SK-N-SH (cell line): ENCODE measurements at places on chromosomes 13 and 19. TPM values are rescaled to one million over a fixed set of nuclear protein-coding genes. Genes with fewer than 3 reads are reported as not detected.

DNA sequence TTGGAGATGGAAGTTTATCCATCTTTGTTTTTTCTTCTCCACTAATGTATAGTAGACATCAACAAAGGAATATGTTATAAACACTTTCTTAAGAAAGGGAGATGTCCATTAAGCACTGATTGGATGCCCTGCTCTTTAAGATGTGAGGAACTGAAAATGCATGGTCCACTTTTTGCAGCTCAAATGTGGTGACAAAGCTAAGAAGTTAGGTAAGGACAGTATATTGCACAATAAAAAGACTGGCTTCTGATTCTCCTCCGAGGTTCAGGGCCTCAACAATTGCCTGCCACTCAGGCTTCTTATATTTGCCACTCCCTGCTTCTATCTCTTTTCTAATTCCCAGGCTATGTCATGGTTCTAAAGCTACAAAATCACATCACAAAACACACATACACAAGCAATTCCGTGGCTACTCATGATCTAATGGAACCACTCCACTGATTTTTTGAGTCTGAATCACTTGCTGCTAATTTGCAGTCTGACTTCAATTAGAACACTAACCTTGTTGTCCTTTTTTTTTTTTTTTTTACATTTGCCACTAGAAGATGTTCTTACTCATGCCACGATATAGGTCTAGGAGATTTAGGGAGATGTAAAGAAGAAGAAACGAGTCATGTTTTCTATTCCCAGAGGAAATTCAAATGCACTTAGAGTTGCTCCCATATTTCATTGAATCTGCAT is 29.6 kb upstream of the TNFSF11 start:
- H3K4me3 ChIP-seq: no peak overlapping the region
- no peaks in the 10 kb centered on the region for H3K4me1 ChIP-seq
- H3K36me3 ChIP-seq: no peaks in the 10 kb centered on the region
- no peak overlapping the region for H3K27ac ChIP-seq

DNA sequence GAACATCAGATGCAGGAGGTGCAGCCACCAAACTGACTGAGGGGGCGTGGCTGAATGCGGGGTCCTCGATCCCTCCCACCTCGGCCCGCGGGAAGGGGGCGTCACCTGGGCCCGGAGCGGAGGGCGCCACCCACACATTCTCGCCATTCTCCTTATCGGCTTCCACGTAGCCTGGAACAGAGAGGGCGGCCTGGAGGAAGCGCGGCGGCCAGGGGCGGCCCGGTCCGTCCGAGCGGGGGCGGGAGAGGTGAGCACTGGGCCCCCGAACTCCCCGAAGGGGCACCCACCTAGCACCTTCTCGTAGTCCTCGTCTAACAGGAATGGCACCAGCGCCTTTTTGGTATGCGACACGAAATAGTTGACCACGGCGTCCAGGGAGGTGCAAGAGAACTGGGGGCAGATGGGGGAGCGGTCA is 11.8 kb downstream of the STAP2 start:
- no peaks in the 10 kb centered on the region for H3K27me3 ChIP-seq
- DNase-seq: peak; percentile 75
- no peaks in the 10 kb centered on the region for H3K36me3 ChIP-seq
- H3K27ac ChIP-seq: peak overlapping the region; percentile 67; the same call in 1 of the 2 replicates

- no peaks in the 10 kb centered on the region for H3K27me3 ChIP-seq
- H3K27ac ChIP-seq: no peak overlapping the region
- DNase-seq: no peak
- no peaks in the 10 kb centered on the region for H3K36me3 ChIP-seq
- no peak overlapping the region for H3K4me3 ChIP-seq
Observed at GRCh38 chr13:33757713-33758112, 60.2 kb upstream of the RFC3 start.

GRCh38 chr19:44668985-44669764 is 2.1 kb upstream of the CEACAM19 start:
- H3K36me3 ChIP-seq: no peaks in the 10 kb centered on the region
- H3K4me3 ChIP-seq: no peak overlapping the region
- no peak for DNase-seq
- H3K27ac ChIP-seq: no peak overlapping the region

GRCh38 chr13:26320766-26321165 is 66.8 kb downstream of the CDK8 start:
- DNase-seq: no peak
- no peak overlapping the region for H3K4me3 ChIP-seq
- H3K27ac ChIP-seq: no peak overlapping the region
- H3K4me1 ChIP-seq: no peaks in the 10 kb centered on the region; the same call in 1 of the 2 replicates

- H3K36me3 ChIP-seq: peaks cover 20% of the 10 kb centered on the region; the same call in 1 of the 2 replicates
- H3K4me3 ChIP-seq: no peak overlapping the region
- H3K27ac ChIP-seq: peak overlapping the region; percentile 17
- no peaks in the 10 kb centered on the region for H3K27me3 ChIP-seq
- H3K4me1 ChIP-seq: peaks cover 21% of the 10 kb centered on the region; the same call in 1 of the 2 replicates
Observed at GRCh38 chr19:44754750-44755080, 6.2 kb downstream of the BCL3 start.

GRCh38 chr19:1942078-1942933 is 1.3 kb downstream of the CSNK1G2 start:
- H3K4me1 ChIP-seq: peaks cover 6% of the 10 kb centered on the region
- no peaks in the 10 kb centered on the region for H3K36me3 ChIP-seq
- H3K27me3 ChIP-seq: no peaks in the 10 kb centered on the region
- H3K27ac ChIP-seq: peak overlapping the region; percentile 82

- no peaks in the 10 kb centered on the region for H3K27me3 ChIP-seq
- H3K27ac ChIP-seq: no peak overlapping the region
- no peak for DNase-seq
- H3K36me3 ChIP-seq: no peaks in the 10 kb centered on the region
Observed at GRCh38 chr13:76349700-76350099, 536.5 kb downstream of the KCTD12 start.

GRCh38 chr13:77528834-77529500 is 6.5 kb upstream of the SCEL start:
- no peak for DNase-seq
- no peak overlapping the region for H3K27ac ChIP-seq
- no peaks in the 10 kb centered on the region; the same call in 1 of the 2 replicates for H3K27me3 ChIP-seq
- H3K36me3 ChIP-seq: no peaks in the 10 kb centered on the region

DNA sequence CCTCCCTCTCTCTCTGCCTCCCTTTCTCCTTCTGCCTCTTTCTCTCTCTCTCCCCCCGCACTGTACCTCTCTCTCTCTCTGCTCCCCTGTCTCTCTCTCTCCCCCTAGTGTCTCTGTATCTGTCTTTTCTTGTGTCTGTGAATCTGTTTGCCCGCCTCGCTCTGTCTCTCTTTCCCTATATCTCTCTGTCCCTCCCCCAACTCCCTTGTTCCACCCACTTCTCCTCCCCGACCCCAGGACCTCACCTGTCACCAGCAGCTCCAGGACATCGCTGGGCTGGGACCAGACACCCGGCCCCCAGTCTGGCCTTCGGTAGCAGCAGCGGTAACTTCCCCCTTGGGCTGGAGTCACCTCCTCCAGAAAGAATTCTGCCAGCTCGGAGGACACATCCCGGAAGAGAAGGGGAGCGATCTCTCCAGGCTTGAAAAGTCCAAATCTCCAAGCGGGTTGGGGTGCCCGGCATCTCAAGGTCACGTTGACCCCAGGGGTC is 3.9 kb downstream of the OSCAR start:
- H3K27me3 ChIP-seq: 0 out of 2 replicates have a peak, but pooled peaks cover 4% of the 10 kb centered on the region
- no peak for DNase-seq
- no peak overlapping the region for H3K27ac ChIP-seq
- H3K4me3 ChIP-seq: no peak overlapping the region

DNA sequence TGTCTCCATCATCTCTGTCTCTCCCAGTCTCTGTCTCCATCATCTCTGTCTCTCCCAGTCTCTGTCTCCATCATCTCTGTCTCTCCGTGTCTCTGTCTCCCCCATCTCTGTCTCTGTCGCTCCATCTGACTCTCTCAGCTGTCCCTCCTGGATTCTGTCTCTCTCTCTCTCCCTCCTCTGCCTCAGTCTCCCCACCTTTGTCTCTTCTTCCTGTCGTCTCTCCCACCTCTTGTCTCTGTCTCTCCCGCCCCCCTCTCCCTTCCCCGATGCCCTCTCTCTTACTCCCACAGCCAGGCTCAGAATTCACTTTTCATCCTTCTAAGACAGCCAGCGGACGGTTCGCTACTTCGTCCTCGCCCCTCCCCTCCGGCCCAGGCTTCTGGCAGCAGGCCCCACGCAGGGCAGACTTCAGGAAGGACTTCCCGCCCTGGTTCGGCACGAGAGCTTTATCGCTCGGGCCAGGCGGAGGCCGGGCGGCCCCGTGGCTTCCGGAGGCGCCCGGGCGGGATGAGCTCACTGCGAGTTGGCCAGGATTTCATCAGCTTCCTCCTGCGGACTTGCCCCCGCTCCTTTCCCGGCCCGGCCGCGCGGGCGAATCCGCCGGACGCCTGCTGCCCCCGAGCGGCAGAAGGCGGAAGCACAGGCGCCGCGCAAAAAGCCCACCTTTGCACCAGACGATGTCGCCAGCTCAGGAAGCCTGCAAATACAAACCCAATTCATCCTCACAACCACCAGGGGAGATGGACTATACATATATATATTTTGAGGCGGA is 12.4 kb upstream of the CCDC9 start:
- H3K4me3 ChIP-seq: peak overlapping the region; percentile 57
- H3K27me3 ChIP-seq: no peaks in the 10 kb centered on the region

DNA sequence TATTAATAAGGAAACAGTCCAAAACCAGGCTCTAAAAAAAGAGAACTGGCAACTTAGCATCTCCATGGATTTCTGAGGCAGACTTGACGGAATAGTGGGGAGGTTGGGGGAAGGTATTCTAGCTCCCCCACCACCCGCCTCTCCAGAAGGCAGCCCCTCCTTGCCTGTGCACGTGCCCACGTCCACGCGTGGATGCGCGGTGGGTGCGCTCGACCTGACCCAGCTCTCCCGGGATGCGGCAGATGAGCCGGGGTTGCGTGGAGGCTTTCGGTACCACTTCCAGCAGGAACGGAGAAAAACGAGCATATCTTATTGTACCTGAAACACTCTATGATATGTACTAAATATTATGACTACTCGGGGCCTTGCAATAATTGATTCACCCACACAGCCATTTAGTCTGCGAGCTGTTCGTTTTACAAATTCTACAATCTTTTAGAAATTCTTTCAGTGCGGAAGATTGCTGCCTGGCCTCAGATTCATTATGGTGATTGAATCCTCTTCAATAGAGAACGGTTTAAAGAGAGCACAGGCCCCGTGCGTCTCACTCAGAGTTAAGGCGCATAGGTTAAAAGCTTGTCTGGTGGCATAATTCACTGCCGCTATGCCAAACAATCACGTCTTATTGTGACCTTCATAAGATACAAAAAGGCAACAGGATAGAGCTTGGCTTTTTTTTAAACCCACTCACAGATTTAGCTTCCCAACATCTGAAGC is 117.9 kb downstream of the URI1 start:
- no peak overlapping the region for H3K27ac ChIP-seq
- H3K4me3 ChIP-seq: no peak overlapping the region
- no peaks in the 10 kb centered on the region for H3K36me3 ChIP-seq
- no peaks in the 10 kb centered on the region for H3K4me1 ChIP-seq
- H3K27me3 ChIP-seq: no peaks in the 10 kb centered on the region

- H3K4me1 ChIP-seq: peaks cover 7% of the 10 kb centered on the region; the same call in 1 of the 2 replicates
- no peak for DNase-seq
- H3K36me3 ChIP-seq: no peaks in the 10 kb centered on the region
- peaks cover 6% of the 10 kb centered on the region; the same call in 1 of the 2 replicates for H3K27me3 ChIP-seq
- H3K27ac ChIP-seq: no peak overlapping the region
Observed at GRCh38 chr19:48751845-48752495, 471 bp downstream of the FUT1 start.

DNA sequence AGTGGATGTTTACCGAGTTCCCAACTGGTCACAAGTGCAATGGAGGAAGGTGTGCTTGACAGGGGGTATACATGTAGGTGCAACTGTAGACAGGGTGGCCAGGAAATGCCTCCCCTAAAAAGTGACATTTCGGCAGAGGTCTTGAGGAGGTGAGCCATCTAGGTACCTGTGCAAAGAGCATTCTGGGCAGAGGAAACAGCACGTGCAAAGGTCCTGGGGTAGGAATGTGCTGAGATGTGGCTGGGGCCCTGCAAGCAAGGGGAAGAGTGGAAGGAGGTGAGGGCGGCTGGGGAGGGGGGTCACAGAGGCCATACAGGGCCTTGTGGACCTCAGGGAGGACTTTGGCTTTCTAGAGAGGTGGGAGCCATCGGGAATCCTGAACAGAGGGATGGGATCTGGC is 8.1 kb downstream of the ADGRL1 start:
- no peak overlapping the region for H3K4me3 ChIP-seq
- H3K36me3 ChIP-seq: no peaks in the 10 kb centered on the region
- H3K27me3 ChIP-seq: no peaks in the 10 kb centered on the region
- H3K4me1 ChIP-seq: no peaks in the 10 kb centered on the region; the same call in 1 of the 2 replicates

GRCh38 chr13:51327961-51328360 is 11.5 kb upstream of the SERPINE3 start:
- no peaks in the 10 kb centered on the region for H3K36me3 ChIP-seq
- no peak for DNase-seq

- no peak overlapping the region for H3K27ac ChIP-seq
- H3K27me3 ChIP-seq: no peaks in the 10 kb centered on the region
- peaks cover 30% of the 10 kb centered on the region for H3K4me1 ChIP-seq
- H3K4me3 ChIP-seq: no peak overlapping the region
Observed at GRCh38 chr13:43365039-43365344, 341.6 kb downstream of the DNAJC15 start.

GRCh38 chr13:55439450-55439849 is 1701.3 kb upstream of the PRR20A start:
- no peak overlapping the region for H3K4me3 ChIP-seq
- no peaks in the 10 kb centered on the region for H3K27me3 ChIP-seq
- H3K27ac ChIP-seq: no peak overlapping the region
- H3K4me1 ChIP-seq: no peaks in the 10 kb centered on the region

GRCh38 chr13:95122063-95122462 is 179.2 kb downstream of the ABCC4 start:
- H3K27ac ChIP-seq: no peak overlapping the region
- no peak overlapping the region for H3K4me3 ChIP-seq
- H3K4me1 ChIP-seq: no peaks in the 10 kb centered on the region
- H3K27me3 ChIP-seq: no peaks in the 10 kb centered on the region

DNA sequence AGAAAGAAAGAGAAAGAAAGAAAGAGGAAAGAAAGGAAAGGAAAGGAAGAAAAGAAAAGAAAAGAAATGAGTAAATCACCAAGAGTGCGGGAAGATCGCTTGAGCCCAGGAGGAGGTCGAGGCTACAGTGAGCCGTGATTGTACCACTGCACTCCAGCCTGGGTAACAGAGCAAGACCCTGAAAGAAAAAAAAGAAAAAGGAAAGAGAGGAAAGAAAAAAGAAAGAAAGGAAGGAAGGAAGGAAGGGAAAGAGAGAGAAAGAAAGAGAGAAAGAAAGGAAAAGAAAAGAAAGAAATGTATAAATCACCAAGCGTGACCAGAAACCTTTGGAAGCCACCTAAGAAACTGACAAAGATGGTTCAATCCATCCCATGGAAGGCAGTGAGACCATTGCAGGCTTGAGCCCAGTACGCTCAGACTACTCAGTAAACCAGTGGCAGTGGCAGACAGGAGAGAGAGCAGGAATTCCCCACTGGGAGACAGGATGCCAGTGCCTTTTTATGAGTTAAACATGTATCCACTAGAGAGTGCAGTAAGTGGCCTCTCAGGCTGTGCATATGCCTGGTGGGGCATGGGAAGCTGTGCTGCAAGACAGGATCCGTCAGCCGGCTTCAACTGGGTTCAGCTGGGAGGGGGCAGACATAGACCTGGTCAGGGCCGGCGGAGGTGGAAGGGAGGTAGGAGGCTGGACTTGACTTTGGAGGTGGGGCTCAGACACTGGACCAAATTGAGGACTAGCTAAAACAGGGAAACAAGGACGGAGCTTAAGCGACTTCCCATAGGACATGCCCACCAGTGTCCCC is 4.8 kb downstream of the GPR42 start:
- H3K36me3 ChIP-seq: no peaks in the 10 kb centered on the region
- no peak for DNase-seq

ERICH4 gene
- not detected in 2 replicates for polyA plus RNA-seq

SOX1 gene
- polyA plus RNA-seq: not detected in 2 replicates

FFAR3 gene
- not detected in 2 replicates for polyA plus RNA-seq

FPR1 gene
- 0.03 TPM in 1 of 2 replicates, not detected in the other for polyA plus RNA-seq

SSC5D gene
- polyA plus RNA-seq: 2.6 and 4.9 TPM in 2 replicates

KCNJ14 gene
- polyA plus RNA-seq: 1.1 and 1.2 TPM in 2 replicates

MYO1F gene
- polyA plus RNA-seq: 0.24 and 0.51 TPM in 2 replicates

POU4F1 gene
- polyA plus RNA-seq: not detected in 2 replicates
